ENCODE measurements at places on chromosomes 6 and 20. TPM values are rescaled to one million over a fixed set of nuclear protein-coding genes. Genes with fewer than 3 reads are reported as not detected.

DNA sequence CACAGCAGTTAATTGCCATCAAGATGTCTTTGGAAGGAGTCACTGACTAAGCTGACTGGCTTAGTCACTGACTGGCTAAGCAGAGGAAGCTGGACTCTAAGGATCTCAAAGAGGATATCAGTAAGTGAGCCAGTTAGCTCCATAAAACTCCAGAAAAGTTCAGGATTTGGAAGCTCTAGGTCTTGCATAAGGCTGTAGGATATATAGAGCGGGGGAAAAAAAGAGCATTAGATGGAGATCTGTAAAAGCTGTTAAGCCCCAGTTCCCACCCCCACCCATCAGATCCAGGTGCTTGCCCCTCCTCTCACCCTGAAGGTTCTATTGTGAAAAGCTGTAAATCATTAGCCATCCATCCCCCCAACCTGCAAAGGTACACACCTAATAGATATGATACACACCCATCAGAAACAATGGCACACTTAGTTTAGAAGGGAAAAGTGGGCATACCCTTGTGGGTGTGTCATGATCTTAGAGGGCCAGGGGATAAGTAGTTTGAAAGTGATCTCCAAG is 32.2 kb downstream of the CARMIL1 start:
- H3K36me3 ChIP-seq: no peaks in the 10 kb centered on the region
- no peak for DNase-seq
- no peak overlapping the region for H3K27ac ChIP-seq
- H3K4me3 ChIP-seq: no peak overlapping the region

- no peak overlapping the region for H3K4me3 ChIP-seq
- DNase-seq: no peak
- H3K27ac ChIP-seq: no peak overlapping the region
- peaks cover 14% of the 10 kb centered on the region for H3K4me1 ChIP-seq
These were observed 109.2 kb downstream of the ARID1B start for GRCh38 chr6:156886409-156886808.

DNA sequence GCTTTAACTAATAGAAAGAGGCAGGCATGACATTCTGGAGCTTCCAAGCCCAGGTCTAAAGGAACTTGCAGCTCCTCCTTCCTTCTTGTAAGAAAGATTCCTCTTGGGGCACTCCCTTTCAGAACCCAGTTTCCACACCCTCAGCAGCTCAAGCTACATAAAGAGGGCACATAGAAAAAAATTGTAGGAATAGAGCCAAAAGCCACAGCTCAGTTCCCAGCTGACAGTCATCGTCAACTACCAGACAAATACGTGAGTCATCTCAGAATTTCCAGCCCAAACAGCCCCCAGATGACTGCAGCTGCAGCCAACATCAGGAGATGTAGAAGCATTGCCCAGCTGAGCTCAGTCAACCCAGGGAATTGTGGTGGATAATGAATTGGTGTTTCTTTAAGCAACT is 349.8 kb upstream of the ARID1B start:
- no peaks in the 10 kb centered on the region for H3K27me3 ChIP-seq
- no peaks in the 10 kb centered on the region for H3K36me3 ChIP-seq
- DNase-seq: no peak
- no peaks in the 10 kb centered on the region for H3K4me1 ChIP-seq
- no peak overlapping the region for H3K4me3 ChIP-seq

GRCh38 chr6:108159981-108160380 is 5.8 kb upstream of the NR2E1 start:
- no peak overlapping the region for H3K27ac ChIP-seq
- H3K27me3 ChIP-seq: no peaks in the 10 kb centered on the region
- no peak overlapping the region for H3K4me3 ChIP-seq
- no peaks in the 10 kb centered on the region for H3K36me3 ChIP-seq
- no peak for DNase-seq

The MYLIP gene
- polyA plus RNA-seq: 39.3 TPM

The TSPYL4 gene
- 35.3 TPM for polyA plus RNA-seq

The KIAA0408 gene
- polyA plus RNA-seq: 2.1 TPM
